ENCODE measurements at places on chromosomes 5 and 9.

DNA sequence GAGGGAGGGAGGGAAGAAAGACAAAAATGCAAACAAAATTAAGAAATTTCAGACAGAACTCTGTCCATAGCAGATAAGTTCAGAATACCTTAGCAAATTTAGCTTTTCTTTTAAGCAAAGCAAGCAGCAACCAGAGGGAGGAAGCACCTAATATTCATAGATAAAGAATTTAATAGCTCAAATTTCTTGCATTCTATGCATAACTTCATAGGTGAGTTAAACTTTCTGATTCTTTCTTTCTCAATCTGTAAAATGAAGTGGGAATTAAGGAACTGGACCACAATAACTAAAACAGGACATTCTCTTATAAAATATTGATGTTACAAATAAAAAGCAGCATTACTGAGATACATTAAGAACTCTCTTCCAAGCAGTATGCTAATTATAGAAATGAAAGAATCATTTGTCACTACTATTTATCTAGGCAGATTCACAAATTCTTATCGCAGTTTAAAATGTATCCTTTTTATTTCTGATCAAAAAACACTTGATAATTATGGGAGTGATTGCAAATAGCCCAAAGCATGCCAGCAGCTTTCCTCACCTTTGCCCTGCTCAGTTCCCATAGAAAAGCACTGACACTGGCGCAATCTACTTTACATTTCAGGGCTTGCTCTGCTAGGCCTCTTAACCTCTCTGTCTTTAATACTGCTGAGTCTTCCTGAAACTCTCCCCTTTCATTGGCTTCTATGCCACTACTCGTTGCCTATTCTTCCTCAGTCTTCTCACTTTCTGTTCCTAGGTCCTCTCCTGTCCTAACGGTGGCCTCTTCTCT, 341.8 kb downstream of the PIK3R1 start:
- DNase-seq = no peak

GRCh38 chr5:68795190-68795589, 298.6 kb upstream of the SLC30A5 start:
- DNase-seq = no peak

- no peak for DNase-seq
These were observed 22.2 kb downstream of the AMBP start for GRCh38 chr9:114055894-114056293.

DNA sequence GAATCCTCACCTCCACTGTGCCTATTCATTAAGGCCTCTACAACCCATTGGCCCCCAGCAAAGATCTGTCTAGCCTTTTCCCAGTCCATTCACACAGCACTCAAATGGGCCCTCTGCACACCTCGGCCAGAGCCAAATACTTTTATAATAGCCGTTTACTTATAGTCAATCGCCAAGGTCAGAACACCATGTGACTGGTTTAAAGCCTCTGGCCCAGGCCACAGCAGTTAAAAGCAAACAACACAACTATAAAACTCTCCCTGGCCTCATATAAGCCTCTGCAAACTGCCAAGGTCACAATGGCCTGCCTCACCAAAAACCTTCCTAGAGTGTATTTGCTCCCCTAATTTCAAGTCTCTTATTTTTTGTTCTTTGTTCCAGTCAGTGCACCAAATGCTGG, 562.6 kb downstream of the CAAP1 start:
- no peak for DNase-seq

DNA sequence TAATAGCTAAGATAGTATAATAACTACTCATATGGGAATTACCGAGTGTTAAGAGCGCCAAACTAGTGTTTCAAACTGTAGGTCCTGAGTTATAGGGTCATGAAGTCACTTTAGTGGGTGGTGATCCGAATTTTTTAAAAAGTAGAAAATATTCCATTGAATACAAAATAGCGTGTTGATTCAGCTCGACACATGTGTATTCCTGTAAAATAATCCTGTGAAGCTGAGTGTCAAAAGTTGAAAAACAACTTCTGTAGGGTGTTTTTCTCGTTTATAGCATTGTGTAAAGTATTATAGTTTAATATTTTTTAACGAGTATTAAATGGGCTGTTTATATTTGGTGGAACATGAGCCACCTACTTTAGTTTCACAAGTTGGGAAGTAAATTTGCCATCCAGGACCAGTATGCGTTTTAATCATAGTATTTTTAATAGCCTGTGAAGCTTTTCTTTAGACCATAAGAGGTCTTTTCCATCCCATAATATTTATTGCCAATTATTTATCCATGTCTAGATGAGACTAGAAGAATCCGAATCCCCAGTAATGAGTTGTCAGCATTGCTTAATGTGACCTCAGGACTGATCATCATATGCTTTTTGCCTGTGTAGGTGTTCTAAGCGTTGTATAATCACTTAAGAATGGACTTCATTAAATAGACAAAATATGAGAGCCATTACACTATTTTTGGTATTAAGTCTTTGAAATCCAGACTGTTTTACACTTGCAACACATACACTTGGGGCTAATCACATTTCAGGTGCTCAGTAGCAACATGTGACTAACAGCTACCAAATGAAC, 84.1 kb downstream of the PTPDC1 start:
- DNase-seq = no peak

All from stimulated activated CD8-positive, alpha-beta memory T cell treated with anti-CD3 and anti-CD28 coated beads, Interleukin-2, amount 100 ng/mL, for 1 hour (primary cell).